ENCODE measurements at places on chromosomes 11 and 22.

GRCh38 chr11:44775985-44776446, 49.3 kb downstream of the TSPAN18 start:
- DNase-seq, result no peak

GRCh38 chr22:44446483-44446882, 51.5 kb downstream of the RTL6 start:
- DNase-seq, result no peak

DNA sequence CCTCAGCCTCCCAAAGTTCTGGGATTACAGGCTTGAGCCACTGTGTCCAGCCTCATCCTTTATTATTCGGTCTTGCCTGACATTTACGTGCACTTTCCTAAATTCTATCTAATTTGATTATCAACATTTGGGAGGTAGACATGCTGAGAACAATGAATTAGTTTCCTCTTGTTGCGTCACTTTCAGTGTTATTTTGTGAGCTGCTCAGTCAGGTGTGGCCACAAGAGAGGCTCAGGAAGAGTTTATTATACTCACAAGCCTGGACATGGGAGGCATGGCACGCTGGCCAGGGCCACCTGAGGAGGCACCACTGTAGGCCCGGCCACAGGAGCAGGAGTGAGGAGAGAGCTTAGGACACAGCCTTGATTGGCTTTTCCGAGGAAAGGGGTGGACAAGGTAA, 59.7 kb upstream of the RBFOX2 start:
- DNase-seq, result no peak

DNA sequence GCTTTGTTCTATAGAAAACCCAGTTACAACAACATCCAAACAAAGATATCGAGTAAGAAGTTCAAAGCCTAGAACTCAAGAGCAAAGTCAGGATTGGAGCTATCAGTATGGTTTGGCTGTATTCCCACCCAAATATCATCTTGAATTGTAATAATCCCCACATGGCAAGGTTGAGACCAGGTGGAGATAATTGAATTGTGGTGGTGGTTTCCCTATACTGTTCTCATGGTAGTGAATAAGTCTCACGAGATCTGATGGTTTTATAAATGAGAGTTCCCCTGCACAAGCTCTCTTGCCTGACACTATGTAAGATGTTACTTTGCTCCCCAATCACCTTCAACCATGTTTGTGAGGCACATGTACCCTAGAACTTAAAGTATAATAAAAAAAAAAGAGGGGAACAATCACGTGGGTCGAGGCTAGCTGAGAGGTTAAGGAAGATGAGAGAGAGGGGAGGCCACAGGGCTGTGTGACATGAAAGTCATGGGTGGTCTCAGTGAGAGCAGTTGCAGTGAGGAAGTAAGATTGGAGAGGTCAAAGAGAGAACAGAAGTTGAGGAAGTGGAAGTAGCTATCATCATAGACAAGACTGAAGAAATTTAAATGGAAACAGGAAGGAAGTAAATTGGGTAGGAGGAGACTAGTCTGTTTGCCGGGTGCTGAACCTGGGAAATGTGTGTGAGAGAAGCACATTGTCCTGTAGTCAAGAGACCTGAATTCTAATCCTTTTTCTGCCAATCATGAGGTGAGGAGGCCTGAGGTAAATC, 80.1 kb upstream of the CD44 start:
- no peak for DNase-seq

DNA sequence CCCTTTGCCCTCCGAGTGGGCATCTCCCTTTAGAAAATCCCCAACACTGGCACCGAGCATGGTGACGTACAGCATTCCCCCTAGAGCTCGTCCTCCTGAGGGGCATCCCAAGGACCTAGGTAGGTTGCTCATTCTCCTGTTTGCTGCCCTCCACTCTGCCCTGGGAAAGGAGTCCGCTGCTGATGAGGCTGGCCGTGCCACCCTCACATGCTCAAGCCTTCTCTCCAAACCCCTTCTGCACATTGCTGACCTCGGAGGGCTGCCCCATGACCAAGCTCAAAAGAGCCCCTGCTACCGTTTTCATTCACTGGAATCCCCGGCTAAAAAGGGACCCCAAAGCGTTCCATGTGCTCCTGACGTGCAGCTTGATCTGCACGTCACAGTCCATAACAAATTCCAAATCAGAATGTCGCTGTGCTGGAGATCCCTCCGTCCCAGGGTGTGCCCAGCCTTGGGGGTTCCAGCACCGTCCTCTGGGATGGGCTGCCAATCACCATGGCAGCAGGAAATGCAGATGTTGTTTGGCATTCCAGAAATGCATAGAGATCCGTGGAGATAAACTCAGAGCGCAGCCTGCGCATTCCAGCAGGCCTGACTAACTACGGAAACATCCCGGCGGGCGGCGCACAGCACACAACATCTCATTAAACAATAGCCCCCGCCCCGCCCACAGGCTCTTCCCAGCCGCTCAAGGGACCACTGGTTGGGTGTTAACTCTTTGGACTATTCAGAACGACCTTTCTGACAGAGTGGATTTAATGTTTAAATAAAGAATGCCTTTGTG, 26.3 kb upstream of the GNB1L start:
- peak; percentile 58 for DNase-seq

DNA sequence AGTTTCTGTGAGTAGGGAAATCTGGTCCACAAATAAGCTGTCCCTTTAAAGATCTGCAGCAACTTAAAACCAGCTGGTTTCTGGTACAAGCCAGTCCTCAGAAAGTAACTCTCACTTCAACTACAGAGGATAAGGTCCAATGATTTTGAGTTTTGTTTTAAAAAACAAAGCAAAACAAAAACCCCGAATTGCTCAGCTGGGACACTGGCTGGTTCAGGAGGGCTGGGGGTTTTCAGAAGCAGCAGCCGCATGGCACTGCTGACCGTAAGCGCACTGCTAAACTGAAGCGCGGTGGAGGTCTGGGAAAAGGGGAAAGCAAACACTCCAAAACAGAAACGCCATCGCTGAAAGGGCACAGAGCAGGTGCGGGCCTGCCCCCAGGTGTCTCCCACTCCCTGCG, 59.7 kb downstream of the MICAL3 start:
- DNase-seq, result no peak

- no peak for DNase-seq
Measured at GRCh38 chr11:102385085-102386007, 38.3 kb downstream of the BIRC2 start.

- DNase-seq, result no peak
Measured at GRCh38 chr22:30856741-30857502, 111.7 kb downstream of the MORC2 start.

DNA sequence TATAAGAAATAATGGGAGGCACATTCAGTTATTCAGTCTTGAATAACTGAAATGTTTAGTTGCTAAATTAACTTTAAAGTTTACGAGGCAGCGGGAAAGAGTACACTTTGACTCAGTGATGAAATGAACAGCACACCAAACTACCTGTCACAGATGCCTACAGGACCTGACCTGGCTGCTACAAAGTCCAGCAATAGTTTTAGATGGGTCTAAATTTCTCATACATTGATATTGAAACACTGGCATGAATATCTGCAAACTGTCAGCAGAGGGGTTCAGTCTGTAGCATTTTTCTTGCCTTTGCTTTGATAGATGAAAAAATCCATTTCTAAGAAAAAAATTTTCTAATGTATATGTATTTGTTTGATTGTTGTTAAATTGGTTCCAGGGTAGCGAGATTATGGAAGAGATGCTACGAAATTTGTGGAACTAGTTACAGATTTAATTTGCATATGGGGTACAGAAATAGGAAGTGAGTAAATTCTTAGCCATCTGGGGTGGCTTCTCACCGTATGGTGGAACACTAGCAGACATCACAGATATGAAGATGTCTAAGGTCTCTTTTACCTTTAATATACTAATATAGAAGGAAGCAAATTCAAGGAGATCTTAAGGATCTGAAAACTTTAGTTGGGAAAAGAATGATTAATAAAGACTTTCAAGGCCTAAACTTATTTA, 20.8 kb upstream of the GAB2 start:
- DNase-seq, result no peak

DNA sequence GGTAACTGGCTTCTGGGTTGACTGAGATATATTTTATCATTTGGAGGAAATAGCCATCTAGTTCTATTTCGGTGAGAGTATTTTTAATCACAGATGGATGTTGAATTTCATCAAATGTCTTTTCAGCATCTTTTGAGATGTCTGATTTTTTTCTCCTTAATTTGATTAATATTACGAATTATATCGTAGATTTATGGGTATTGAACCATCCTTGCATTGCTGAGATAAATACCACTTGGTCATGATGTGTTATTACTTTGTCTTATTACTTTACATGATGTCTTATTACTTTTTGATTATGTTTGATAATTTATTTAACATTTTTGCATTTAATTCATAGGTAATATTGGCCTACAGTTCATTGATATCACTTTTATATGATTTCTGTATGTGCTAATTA, 78.8 kb upstream of the PARVA start:
- DNase-seq, result no peak

- DNase-seq, result no peak
Measured at GRCh38 chr22:50213263-50213662, 12.5 kb downstream of the SELENOO start.

DNA sequence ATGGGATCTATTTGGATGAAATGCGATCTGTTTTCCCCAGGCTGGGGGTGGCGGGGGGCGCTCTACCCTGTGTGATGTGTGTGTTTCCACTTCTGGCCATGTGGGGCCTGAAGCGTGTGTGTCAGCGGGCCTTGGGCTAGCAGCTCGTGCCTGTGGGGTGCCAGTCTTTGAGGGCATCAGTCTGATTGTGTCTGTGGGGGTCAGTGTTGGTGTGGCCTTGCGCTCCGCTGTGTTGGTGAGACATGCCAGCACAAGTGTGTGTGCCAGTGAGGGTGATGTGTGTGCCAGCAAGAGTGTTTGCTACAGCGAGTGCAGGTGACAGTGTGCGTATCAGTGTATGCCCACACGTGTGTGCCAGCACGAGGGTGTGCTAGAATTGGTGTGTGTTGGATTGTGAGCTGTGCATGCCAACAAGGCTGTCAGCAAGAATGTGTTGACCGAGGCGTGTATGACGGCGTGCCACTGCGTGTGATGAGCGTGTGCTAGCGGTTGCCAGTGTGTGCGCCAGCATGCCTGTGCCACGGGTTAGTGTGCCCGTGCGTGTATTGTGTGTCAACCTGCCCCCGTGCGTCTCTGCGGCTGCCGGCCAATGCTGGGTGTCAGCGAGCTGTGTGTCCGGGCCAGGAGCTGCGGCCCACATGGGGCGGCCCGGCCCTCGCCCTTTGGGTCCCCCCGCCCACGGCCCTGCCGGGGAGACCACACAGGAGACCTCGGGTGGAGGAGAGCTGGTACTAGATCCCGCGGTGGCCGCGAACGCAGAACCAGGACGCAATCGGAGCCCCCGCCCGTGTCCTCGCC, 519 bp downstream of the ARRB1 start:
- peak; percentile 81 for DNase-seq

- no peak for DNase-seq
Measured at GRCh38 chr22:34390400-34390799, 470.1 kb upstream of the LARGE1 start.

GRCh38 chr11:21316591-21316990, 647.2 kb downstream of the NELL1 start:
- no peak for DNase-seq

- DNase-seq, result no peak
Measured at GRCh38 chr11:111098091-111098490, 147.4 kb upstream of the POU2AF2 start.

DNA sequence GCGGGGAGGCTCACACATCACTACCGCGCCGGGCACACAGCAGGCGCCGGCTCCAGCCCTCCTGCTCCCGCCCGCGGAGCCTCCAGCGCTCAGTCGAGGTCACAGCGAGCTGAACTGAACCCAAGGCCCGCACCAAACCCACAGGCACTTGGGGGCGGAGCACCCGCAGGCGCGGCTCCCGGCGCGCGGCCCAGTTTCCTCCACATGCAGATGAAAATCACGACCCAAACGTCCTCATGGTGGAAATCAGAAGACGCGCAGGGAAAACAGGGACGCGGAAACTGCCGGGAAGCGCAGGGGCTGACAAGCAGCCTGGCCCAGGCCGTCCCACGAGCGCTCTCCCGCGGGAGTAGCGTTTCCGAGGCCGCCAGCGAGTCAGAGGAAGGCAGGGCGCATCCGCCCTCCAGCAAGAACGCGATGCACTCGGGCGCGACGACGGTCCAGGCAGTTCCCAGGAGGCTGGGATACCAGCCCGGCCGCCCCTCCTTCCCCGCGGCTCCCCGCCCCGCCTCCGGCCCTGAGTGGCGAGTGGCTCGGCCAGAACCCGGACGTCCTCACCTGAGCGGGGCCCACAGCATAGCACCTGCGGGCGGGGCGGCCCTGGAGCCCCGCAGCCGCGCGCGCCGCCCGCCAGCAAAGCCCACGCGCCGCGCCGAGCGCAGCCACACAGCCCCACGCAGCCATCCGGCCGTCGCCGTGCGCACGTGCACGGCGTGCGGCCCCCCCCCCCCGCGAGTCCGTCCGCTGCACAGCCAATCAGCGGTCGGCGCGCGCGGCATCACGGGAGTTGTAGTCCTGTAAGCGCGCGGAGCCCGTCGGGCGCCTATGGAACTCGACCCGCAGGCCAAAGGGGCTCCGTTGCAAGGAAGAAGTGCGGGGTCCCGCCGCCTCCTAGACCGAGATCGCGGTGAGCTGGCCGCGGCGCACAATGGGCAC, at the start of gene HDHD5:
HDHD5 (minus strand) TSS at position 710 of the 936 bp plus-strand sequence; CDS start at position 684, 26 bp downstream.
- DNase-seq, result peak; percentile 96

- DNase-seq, result no peak
Measured at GRCh38 chr11:14972581-14973495, 687 bp upstream of the CALCA start.

DNA sequence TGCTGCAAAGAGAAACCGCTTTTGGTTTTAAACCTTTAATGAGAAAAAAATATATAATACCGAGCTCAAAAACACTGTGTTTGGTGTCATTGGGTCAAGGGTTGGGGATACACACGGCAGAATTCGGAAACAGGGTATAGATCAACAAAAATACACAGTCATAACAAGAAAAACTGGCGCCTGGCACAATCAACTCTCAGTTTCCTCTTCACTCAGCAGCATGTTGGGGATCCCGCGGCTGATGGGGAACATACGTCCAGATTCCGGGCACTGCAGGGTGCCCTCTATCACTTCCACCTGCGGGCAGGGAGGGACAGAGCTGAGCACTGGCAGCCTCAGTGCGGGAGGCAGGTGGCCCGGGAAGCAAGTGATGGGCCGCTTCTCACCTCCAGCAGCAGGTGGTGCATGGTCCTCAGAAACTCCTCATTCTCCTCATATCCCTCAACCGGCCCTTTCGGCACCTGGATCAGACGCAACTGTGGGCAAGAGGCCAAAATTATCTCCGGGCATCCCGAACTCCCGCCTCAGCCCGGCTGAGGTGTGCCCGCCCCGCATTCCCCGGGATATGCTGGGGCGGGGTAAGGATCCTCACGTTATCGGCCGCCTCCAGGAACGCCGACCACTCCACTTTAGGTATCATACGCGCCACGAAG, 561 bp downstream of the TRMT112 start:
- DNase-seq, result no peak

All from heart left ventricle (tissue), 16 donors.